Stimulated activated CD8-positive, alpha-beta memory T cell treated with anti-CD3 and anti-CD28 coated beads, Interleukin-7, amount 100 ng/mL, for 1 hour (primary cell): ENCODE measurements at places on chromosomes 1 and 21.

DNA sequence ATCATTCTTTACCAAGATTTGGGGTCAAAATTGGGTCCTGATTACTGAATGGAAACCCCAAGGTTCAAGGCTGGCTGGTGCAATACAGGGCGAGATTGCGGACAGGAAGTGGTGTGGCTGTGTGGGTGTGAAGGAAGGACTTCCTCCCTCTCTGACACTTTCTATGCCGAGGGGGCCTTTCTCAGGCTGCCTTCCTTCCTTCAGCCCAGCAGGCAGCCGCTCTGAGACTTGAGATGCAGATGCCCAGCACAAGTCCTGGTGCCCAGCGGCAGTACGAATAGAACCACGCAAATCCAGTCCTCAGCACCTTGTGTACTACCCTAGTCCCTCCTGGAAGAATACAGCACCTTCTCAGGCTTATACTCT, 16.3 kb downstream of the BATF3 start:
- DNase-seq, result no peak

DNA sequence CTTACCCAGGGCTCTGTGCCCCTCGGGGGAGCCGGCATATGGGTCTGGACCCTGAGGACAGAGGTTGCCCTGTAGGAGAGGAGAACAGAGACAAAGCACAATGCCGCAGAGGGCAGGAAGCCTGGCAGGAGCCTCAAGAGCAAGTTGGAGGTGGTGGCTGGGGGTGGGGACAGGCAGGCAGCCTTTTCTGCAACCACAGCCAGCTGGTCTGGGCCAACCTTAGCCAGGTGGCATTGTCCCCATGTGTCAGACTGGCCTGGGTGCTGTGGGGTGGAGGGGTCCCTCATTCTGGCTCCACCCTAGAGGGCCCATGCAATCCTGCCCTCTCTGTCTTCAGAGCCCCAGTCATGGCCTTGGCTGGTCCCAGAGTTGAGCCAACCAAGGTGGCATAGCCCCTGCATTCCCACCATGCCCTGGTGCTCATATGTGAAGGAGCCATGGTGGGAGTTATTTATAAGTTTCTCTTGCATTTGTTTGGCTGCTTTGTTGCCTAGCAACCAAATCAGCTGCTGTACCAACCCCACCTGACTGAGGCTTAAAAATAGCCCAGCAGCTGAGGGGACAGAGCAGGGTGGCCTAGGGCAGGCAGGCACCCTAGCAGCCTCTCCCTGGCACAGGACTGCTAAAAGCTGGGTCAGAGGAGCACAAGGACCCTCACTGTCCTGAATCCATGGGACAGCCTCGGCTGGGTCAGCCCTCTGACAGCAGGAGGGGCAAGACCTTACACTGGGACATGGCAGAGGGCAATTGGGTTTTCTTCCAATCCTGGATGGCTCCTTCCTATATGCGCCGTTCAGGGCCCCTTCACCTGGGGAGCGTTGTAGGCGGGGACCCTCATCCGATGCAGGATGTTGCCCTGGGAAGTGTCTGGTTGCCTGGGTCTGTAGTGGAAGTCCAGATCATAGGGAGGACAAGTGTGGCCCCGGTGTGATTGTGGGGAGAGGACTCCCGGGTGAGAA, 19.5 kb downstream of the MAP7D1 start:
- DNase-seq, result no peak

- DNase-seq, result no peak
These were observed 14.4 kb downstream of the FRRS1 start for GRCh38 chr1:99751877-99752504.

DNA sequence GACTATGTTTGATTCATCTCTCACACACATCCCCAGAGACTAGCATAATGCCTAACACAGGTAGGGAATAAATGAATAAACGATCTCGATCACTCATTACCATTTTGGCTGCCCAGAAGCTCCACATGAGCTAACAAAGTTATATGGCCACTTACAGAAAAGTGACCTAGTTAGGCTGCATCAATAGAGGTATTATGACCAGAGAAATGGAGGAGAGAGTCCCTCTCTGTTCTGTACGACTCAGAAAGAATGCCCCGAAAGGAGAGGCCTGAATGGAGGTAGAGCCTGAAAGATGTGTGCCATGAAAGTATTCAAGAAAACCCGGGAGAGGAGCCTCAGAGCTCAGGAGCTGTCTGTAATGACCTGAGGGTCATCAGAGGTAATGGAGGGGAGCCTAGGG, 208.2 kb upstream of the GRIK3 start:
- DNase-seq, result no peak

GRCh38 chr1:11935057-11935412, 518 bp downstream of the PLOD1 start:
- no peak for DNase-seq

DNA sequence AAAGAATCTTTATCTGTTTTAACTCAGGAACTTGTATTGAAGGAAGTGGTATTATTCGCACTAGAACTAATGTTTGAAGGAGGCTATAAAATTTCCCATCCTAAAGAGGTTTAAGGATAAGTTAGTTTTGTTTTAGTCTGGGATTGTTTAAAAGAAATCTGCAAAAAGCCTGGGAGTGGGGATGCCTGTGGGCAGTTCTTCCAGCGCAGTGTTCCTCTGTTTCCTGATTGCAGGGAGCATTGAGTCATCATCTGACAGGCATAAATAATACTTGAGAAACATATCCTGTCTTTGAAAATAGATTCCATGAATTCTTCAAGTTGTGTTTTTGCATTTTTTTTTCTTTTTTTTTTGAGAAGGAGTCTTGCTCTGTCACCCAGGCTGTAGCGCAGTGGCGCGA, 350.8 kb upstream of the PTBP2 start:
- no peak for DNase-seq

DNA sequence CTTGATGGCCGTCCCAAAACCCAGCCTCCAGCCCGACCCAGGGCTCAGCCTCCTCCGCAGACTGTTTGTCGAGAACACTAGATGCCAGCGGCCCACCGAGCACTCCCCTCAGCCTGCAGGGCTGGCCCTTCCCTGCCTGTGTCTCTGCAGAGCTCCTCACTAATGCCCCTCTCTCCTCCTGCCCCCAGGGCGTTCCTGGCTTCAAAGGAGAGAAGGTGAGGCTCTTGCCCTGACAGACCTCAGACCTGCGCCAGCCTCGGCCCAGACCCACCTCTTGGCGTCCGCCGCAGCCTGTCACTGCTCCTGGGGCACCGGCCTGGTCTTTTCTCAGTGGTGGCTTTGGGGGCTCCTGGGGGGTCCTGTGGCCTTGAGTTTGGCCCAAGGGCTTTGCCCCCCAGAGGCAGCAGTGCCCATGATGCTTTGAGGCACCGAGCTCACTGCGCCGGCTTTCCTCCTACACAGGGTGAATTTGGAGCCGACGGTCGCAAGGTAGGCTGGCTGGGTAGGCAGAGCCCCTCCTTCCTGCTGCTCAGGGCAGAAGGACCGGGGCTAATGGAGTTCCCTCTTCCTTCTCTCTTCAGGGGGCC, 18.4 kb downstream of the COL6A2 start:
- DNase-seq, result no peak

DNA sequence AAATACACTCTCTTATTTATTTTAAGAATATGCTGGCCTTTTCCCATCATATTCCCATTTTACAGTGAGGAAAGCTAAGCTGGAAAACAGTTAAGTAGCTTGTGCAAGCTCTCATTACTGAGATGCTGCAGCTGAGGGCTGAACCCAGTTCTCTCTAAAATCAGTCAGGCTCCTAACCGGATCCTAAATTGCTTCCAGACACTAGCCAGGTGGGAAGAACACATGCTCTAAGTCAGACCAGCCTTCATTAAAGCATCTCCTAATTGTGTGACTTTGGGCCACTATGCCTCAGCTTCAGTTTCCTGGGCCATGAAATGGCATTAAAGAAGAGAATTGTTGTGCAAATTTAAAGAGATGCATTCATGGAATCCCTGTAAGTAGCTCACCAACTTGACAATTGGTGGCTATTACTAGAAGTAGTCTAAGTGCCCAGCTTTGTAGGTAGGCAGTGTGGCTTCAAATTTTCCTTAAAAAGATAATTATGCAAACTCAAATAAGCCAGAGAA, 228.4 kb downstream of the DAB1 start:
- no peak for DNase-seq

DNA sequence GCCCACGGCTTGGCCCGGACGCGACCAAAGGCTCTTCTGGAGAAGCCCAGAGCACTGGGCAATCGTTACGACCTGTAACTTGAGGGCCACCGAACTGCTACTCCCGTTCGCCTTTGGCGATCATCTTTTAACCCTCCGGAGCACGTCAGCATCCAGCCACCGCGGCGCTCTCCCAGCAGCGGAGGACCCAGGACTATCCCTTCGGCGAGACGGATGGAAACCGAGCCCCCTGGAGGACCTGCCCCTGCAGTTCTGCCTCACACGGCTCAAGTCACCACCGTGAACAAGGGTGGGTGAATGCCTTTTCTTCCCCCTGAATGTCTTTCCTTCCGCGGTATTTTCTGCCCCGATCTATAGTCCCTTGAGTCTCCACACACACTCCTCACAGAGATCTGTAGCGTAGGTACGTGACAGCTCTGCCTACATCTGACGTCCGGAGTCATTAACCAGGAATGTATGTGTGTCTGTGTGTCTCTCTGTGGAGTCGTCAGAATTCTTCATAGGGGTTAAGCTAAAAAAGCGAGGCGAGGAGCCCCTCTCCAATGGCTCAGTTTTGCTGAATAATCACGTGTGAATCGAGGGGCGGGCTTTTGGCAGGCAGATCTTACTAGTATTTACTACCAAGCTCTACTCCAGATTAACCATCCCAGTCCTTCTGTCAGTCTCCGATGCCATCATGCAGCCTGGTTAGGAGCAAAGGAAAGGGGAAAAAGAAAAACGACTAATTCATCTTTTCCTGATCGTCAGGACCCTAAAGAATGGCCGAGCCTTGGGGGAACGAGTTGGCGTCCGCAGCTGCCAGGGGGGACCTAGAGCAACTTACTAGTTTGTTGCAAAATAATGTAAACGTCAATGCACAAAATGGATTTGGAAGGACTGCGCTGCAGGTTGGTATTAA, at the start of gene CDKN2C:
CDKN2C (plus strand) TSS at position 635 of the 898 bp plus-strand sequence; CDS start at position 759, 124 bp downstream.
- DNase-seq, result peak; percentile 35

- no peak for DNase-seq
These were observed 317.5 kb downstream of the ASTN1 start for GRCh38 chr1:176847052-176847451.

- DNase-seq, result no peak
These were observed 36.6 kb downstream of the SORT1 start for GRCh38 chr1:109361069-109361468.

- DNase-seq, result no peak
These were observed 109.0 kb upstream of the GREM2 start for GRCh38 chr1:240720976-240721375.

DNA sequence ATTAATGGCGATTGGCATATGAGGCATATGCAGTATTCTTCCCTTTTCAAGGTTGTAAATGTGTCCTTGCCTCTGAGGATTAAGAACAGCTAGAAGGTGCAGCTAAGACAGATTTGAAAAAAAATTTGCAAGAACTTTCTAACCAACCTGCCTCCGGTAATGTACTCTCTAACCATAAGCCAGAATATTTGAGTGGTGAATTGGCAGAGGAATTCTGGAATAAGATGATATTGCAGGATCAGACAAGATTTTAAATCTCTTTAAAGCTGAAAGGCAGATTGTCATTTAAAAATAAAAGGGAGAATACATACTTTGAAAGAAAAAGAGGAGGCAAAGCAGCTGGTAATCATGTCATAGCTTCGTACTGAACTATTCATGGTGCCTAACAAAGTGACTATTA, 29.2 kb downstream of the MROH9 start:
- no peak for DNase-seq

DNA sequence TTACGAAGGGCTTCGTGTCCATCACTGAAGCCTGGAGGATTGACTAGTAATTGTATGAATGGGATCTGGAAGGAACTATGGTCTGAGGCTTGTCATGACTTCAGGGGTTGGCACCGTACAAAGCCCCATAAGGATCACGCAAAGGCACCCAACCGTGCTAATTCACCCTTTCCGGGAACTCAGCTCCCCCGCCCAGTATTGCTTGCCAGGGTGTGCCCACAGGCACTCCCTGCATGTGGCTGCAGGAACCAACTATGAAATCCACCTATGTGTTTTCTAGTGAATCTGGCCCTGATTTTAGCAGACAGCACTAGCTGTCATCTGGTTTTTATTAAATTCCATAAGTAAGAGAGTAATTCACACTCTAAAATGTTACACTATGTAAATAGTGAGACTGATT, 139.2 kb downstream of the TM2D1 start:
- DNase-seq, result no peak

DNA sequence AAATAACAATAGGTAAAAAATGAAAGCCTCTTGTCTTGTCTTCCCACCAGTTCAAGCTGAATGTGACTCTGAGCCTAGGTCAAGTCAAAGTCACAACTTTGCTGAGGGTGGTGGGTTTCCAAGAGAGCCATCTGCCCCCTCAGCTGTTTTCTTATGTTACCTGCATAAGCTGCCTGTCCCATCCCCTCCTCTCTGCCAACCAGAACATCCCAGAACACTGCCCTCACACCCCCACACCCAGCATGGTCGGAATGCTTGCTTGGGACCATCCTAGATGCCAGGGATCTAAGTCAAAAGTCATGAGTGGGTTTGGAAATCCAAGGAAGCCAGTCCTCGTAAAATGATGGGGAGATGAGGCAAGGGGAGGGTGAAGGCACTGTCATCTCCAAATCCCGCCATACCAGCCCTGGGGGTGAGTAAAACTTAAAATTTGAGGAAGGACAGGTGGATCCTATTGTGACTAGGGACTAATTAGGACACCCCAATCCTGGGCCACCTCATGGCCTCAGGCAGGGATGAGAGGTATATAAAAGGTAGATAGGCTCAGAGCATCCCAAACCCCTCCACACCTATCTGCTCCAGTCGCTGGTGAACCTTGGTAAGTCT, at the start of gene SPRR5:
SPRR5 (plus strand) TSS at position 556 of the 606 bp plus-strand sequence. CDS start 1,349 bp downstream, outside the sequence.
- DNase-seq, result no peak

DNA sequence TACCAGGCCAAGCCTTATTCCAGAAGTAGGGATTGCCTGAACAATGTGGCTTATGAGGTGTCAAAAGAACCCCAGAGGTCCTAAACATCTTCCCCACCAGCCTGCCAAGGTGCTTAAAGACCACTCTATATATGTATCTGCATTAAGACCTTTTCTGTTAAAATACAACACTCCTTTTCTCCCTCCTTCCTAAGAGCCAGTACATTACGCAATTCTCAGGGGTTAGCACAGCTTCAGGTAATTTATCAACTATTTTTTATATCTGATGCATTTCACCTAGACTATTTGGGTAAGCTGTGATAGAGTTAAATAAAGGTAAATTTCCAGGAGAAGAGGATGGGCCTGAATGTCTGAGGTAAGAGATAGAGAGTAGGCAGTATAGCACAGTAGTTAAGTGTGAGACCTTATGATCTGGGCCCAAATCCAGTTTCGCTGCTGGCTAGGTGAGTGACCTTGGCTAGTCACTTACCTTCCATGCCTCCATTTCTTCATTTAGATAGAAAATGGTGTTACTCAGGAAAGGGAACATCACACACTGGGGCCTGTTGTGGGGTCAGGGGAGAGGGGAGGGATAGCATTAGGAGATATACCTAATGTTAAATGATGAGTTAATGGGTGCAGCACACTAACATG, 5.1 kb upstream of the CCN1 start:
- no peak for DNase-seq
